Activated naive CD8-positive, alpha-beta T cell treated with anti-CD3 and anti-CD28 coated beads, Interleukin-2, amount 50 U/mL, for 24 hours (primary cell): ENCODE measurements at places on chromosomes 12 and 14.
A peak's percentile ranks its signal among the peaks of the same experiment; 100 is the strongest.

- DNase-seq, result no peak
Observed at GRCh38 chr14:39212693-39213092, 21.0 kb upstream of the MIA2 start.

- no peak for DNase-seq
Observed at GRCh38 chr14:92004062-92004461, 35.8 kb downstream of the TRIP11 start.

DNA sequence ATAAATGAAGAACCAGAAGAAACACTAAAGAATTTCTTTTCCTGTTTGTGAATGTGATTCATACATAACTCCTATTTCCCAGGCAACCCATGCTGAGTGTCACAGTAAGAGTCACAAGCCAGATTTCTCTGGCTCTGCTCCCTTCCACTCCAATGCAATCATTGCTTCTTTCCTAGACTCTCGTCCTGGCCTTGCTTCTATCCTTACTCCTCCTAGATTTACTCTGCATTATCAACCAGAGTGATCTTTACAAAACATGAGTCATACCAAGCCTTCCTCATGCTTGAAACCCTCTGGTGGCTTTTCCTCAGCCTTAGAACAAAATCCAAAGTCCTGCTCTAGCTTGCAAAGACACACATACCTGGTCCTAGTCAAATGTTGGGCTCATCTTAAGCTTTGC, 13.3 kb downstream of the IL22 start:
- no peak for DNase-seq

- DNase-seq, result no peak
Observed at GRCh38 chr14:89125216-89125615, 291.8 kb downstream of the FOXN3 start.

DNA sequence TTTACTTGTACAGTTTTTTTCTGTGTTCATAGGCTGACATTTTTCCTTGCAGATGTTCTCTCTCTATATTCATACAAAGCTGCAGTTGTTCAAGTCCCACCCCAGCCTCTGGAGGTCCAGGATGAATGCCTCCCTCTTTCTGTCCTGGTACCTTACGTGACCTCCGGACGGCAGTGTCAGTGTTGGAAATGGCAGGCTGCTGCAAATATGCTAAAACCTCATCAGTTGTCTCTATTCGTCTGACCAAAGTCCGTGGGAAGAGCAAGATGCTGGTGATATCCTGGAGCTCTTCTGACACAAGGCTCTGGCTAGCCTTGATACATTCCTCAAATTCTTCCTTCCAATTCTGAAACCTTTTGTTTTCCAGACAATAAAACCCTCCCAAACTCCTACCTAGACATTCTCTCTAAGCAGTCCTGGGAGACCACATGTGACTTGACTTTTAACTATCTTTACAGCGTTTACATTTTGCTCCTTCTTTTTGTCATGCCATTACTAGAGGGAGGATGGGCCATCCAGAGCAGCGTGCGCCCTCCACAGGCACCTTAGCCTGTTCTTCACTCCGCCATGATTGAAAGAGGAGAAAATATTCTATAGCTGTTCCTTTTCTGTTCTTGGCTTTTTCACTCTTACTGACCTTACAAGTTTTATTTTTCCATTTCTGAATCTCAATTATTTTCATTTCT, 143.6 kb downstream of the RGS6 start:
- DNase-seq, result no peak

- no peak for DNase-seq
Observed at GRCh38 chr14:77970646-77971045, 170.7 kb downstream of the ADCK1 start.

GRCh38 chr12:47885012-47885501, 19.7 kb downstream of the VDR start:
- DNase-seq, result peak; percentile 89

DNA sequence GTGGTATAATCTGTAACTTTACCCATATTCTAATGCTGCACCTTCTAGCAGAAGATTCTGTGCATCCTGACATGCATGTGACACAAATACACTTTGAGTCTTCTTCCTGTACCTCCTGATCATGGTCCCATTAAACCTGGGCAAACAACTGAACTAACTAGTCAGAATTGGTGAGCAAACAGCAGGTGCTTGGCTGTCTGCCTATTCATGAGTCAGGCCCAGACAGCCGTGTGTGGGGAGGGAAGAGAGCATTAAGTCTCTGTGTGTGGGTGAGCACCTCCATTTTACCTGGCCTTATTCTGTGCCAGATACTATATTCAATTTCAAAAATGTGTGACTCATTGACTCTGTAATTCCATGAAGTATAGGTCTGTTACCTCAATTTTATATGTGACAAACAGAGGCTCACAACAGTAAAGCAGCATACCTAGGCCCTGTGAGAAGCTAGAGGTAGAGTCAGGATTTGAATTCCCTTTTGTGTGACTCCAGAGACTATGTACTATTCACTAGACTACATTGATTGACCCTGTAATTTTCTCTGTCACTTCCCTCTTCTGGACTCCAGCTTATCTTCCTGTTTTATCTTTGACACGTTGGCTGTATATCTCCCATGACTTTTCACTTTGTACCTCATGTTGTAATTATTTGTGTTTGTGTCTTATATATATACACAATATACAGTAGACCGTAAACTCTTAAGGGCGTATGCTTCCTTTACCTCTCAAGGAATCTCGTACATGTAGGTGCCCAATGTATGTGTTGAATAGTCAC, 32.2 kb downstream of the SUSD6 start:
- peak; percentile 57 for DNase-seq

- no peak for DNase-seq
Observed at GRCh38 chr12:38711054-38711453, 194.3 kb downstream of the CPNE8 start.

DNA sequence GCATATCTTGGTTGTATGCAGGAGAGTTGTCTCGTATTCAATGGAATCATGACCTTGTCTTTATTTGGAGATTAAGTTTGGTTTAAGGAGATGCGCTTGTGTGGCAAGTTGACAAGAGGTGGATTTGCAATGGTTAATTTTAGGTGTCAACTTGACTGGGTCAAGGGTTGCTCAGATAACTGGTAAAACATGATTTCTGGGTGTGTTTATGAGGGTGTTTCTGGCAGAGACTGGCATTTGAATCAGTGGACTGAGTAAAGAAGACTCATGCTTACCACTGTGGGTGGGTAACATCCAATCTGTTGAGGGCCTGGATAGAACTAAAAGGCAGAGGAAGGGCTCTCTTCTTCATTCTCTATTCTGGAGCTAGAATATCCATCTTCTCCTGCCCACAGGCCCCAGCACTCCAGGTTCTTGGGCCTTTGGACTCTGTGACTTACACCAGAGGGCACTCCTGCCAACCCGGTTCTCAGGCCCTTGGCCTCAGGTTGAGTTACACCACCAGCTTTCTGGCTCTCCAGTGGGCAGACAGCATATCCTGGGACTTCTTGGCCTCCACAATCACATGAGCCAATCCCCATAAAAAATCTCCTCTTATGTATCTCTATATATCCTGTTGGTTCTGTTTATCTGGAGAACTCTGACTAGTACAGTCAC, 141.5 kb upstream of the ARID2 start:
- no peak for DNase-seq

DNA sequence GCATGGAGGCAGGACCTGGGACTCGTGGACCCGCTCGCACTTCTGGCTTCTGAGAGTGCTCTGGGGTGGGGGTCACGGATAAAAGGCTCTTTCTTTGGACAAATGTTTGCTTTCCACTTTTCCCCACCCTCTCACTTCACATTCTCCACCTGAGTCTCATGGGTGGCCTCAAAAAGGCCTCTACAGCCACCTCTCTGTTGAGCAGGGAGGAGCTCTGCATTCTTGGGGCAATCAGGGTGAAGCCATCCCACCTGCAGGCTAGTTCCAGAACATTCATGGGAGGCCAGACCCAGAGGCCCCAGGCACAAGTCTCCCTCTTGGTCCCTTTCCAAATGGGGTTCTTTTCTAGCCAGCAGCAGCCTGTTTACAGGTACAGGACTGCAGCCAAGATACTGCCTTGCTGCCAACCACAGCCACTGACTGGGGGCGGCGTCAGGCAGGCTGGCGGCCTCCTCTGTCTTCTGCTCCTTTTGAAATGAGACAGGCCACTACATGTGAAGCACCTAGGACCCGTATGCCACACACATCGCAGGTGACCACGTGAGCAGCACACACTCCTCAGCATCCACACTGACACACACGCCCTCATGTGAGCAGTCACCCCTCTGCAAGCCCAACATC, 18.2 kb upstream of the CEBPE start:
- no peak for DNase-seq

GRCh38 chr12:64699504-64700115, 59.6 kb downstream of the GNS start:
- no peak for DNase-seq

GRCh38 chr12:98453070-98453469, 62.3 kb upstream of the TMPO start:
- peak; percentile 15 for DNase-seq

GRCh38 chr12:28015165-28015564, 42.6 kb upstream of the PTHLH start:
- no peak for DNase-seq

DNA sequence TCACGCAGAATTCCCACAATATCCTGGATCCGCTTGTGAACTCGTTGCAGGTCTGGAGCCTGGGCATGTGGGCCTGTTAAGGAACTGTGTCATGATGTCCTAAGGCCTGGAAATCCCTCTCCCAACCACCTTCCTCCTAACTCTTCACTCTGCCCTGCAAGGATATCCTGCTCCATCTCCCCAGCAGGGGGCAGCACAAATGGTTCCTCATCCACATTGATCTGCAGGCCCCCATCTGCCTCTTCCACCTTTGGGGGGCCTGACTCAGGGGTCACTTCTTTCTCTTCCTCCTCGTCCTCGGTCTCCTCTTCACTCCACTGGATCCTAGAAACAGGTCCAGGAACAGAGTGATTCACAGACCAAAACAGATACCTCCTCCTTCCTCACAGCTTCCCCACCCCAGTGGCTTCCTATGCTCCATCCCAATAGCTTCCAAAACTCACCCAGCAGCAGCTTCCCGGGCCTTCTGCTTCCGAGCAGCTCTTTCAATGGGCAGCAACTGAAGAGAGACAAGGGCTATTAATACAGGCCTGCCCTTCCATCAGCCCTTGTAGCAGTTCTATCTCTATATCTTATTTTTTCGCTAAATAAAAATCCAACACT, 4.5 kb downstream of the NOP2 start:
- peak; percentile 81 for DNase-seq

DNA sequence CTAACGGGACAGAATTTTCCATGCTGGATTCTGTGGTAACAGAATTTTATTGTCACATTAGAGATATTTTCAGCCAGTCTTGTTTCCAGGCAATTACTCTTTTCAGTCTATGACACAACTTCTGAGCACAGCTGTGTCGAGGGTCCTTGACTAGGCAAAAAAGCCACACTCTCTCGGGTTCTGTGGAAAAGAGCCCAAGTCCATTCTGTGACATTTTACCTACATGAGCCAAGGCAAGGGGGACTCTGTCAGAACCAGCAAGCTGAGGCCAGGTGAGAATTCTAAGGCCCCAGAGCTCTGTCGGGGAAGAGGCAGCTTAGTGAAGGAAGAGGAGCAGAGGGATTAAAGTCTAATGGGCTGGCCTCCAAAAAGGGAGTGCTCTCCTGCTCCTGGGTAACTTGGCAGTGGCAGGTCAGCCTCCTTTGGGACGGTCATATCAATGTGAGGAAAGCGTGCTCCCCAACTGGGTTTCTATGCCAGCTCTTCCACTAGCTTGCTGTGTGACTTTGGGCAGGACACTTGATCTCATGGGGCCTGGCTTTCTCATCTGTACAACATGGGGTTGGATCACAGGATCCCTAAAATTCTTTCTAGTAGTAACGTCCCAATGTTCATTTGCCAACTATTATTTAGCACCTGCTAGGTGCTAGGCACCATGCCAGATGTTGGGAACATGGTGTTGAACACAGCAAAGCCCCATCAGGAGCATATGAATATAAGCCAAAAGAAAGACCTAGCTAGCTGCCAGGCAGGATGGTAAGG, 16.0 kb upstream of the RIC8B start:
- DNase-seq, result no peak

DNA sequence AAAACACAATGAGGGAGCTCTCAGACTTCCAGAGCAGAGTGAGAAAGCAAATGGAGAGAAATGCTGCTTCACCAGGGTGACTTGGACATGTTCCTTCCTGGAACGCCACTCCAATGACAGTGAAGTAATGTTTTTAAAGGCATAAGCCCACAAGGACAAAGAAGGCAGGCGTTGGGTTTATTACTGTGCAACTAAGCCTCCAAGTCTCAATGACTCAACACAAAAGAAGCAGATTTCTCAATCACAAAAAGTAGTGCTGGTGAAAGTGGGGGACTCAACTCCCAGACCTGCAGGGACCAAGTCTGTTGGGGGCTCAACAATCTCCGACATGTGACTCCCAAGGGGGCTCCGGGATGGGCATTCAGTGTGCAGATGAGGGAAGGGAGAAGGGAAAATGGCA, 505.2 kb downstream of the BCL11B start:
- DNase-seq, result no peak

DNA sequence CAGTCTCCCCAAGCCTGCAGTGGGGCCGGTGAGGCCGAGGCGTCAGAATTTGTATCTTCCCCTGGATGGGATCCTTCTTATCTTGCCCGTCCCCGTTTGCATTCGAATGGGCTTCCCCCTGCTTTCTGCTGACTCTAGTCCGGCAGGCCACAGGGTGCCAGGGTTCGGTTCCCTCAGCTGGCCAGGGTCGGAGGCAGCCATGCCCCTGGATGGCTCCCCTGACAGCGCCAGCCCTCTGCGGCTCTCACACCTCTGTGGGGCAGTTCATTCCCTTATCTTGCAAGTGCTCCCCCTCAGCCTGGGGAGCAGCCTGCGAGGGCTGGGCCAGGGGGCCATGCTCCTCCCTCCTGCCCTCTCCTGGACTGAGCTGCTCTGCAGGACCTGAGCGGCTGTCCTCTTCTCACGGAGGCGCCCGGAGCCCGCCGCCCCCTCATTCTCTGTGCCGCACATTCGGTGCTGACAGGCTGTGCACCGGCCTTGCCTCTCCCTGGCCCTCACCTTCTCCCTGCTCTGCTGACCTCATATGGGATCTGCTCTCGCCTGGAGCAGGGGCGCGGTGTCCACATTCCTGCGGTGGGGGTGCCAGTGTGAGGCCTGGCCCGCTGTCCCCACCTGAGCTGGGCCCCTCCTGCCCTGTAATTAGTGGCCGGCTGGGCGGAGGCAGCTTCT, 32.8 kb downstream of the KIF26A start:
- no peak for DNase-seq

DNA sequence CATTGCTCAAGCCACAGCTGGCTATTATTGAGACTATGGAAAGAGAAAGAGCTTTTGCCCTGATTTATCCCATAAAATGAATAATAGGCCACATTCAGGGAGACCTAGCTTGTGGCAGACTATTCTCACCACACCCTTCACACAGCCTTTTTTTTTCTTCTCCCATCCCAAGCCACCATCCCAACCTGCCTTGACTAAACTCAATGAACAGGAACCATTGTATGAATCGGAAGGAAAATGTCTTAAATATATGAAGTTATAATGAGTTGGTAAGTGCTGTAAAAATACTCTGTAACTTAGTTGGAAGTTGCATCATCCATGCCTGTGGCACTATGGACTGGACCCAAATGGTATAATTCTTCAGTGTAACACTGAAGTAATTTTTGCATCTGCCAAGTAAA, 338.4 kb downstream of the RAD51B start:
- DNase-seq, result no peak

- DNase-seq, result no peak
Observed at GRCh38 chr12:117980616-117981015, 11.8 kb upstream of the KSR2 start.
